RWPE1 (cell line): ENCODE measurements at places on chromosomes 3 and 15.

GRCh38 chr15:76339305-76340197 is 3.0 kb downstream of the ISL2 start:
- no peak for DNase-seq

DNA sequence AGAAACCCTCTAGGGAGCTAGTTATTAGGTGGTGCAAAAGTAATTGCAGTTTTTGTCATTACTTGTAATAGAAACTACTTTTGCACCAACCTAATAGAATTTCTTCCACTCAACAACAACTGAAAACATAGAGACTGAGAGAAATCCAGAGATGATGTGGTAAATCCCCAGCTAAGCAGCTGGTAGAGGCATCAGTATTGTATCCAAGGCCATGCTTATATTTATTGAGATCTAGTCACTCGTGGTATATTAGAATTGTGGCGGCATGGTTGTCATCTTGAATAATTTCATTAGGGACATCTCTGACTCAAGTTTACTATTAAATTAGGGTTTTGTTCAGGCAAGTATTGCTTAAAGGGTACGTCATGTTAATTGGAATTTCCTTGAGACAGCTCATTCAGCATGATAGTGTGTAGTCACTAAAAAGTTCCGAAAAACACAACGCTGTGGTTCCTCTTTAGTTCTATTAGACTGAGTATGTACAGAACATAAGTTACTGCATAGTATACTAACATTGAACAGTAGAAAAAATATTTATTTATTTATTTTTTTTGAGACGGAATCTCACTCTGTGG is 35.3 kb downstream of the PAK2 start:
- peak; percentile 34 for DNase-seq

DNA sequence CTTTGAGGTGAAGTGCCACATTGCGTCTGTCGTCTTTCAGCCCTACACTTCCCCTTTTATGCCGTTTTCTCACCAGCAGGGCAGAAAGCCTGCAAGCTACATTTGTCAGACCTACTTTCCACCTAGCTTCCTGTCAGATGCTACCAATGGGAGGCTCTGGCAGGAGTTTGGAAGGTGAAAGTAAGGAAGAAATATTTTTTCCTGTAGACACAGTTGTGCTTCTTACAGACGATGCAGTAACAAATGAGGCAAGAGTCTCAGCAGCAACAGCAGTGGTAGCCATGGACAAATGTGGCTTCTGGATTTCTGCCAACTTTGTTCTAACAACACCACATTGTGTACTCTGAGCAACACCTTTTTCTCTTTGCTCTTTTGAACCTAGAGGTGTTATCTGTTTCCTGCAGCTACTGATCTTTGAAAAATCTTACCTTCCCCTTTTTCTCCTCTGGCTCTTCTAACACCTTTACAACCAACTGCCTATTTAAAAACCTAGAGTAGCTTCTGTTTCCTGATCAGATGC is 70.6 kb upstream of the STT3B start:
- no peak for DNase-seq

DNA sequence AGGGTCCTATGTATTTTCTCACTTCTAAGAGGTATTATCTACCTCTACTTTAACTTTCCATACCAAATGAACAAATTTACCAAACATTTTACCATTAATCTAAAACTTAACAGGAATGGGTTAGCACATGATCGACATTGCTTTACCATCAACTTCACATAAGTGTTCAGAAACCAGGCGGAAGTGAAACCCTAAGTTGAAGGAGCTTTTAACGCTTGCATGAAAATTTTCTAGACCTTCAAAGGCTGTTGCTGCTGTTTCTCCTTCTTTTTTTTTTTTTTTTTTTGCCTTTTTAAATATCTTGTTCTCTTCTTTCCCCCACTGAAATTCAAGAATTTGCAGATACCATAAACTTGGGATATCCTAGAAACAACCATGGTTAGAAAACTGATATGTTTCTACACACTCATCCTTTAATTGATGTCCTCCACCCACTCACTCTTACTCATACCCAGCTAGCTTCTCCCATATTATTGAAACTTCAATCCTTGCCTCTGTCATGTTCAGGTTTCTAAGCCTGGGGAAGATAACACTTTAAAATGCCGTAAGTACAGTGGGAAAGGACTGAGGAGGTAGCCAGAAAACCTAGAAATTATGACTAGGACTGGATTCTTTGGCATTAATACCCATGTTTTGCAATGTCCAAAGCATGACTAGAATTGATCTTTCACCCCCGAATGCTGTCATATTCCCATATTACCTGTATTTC is 24.7 kb downstream of the MYO5A start:
- DNase-seq, result peak; percentile 57

DNA sequence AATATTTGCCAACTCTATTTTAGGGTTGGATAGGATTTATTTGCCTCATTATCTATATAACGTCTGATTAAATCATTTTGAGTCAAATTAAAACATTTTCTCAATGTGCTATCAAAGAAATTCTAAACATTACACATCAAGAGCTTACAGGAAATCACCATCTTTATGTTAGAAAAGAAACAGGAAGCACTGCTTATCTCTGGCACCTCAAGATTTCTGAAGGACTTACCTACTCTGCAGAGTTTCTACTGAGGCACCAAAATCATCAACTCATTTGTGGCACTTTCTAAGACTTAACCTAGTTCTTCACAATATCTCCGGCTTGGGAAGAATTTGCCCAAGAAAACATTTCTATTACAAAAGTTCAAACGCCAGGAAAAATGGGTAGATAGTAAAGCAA is 181.3 kb upstream of the EOMES start:
- DNase-seq, result no peak

DNA sequence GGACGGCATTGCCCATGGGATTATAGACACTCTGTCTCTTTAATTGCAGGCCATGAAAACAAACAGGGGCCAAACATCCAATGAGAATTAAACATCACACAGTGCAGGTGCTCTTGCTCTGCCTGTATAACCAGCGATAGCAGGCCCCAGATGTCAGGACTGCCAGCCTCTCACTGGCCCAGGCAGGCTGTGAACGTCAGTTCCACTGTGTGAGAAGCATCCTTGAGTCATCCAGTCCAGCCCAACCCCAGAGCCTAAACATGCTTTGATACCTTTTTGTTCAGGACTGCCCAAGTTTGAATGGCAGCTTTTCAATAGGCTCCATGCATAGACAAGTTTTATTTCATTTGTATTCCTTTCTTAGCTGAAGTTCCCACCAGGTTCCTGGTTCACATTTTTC is 189.8 kb downstream of the SLCO3A1 start:
- peak; percentile 20 for DNase-seq

GRCh38 chr15:45402162-45402954 is 24.0 kb upstream of the GATM start:
- DNase-seq, result peak; percentile 100

- DNase-seq, result no peak
Observed at GRCh38 chr3:175001091-175001490, 142.0 kb downstream of the NAALADL2 start.

GRCh38 chr3:123283657-123284398 is 82.1 kb downstream of the SEC22A start:
- no peak for DNase-seq

- DNase-seq, result no peak
Observed at GRCh38 chr3:46930166-46930944, 46.2 kb downstream of the CCDC12 start.

GRCh38 chr3:42019953-42020260 is 58.0 kb upstream of the ULK4 start:
- no peak for DNase-seq

DNA sequence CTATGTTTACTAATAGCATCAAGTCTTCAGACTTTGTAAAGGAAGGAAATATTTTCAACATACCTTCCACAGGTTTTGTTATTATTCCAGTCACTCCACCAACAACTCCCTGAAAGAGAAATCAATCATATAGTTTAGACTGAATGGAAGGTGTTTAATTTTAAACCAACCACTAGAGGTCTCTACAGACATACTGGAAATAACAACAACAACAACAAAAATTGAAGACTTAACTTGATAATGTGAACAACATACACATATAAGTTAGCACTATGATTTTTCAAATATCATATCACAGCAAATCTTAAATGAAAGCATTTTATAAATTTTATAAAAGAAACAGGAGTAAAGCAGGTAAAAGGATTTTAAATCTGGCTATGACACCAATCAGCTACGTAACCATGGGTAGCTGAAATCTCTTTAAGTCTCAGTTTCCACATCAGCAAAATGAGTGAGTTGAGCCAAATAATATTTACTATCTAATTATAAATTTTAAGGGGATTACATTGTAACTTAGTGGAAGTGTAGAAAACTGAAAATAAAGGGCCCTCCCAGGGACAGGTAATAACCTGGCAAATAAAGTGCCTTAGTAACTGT is 188.2 kb downstream of the VPS13C start:
- peak; percentile 28 for DNase-seq

DNA sequence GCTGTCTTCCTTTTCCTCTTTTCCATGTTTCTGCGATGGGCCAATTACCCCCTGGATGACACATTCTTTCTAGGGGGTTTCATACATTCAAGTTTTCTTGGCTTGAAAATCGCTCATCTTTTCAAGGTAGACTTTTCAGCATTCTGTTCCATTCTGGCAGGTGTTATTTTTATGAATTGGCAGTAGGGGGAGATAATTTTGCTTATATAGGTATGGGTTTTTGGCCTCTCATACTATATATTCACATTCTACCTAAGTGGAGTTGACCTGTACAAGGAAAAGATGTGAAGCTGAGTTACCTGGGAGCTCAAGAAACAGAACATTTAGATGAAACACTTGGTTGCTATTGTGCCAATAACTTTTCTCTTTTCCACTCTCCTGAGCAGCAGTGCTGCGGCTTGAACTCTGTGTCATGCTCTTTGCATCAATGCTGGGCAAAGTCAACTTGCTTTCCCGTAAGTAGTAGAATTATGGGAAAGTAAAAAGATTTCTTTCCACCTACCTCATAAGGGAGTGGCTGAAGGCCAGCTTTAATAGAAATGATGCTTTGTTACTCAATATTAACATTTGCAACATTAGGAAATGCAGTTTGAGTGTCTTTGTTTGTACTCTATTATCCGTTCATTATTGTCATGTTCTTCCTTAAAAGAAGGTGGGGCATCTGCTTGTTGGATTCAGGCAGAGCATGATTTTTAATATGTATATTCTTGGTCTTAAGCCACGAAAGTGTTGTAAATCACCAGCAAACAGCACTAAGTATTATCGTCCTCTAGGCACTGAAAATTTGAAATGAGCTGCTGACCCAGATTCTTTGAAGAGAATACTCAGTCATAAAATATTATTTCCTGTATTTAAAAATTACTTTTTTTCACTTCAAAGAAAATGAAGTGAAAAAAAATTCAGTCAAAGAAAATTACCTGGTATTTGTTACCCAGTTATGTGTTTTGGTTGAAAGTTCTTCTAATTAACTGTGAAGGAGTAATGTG is 27.7 kb upstream of the MFSD1 start:
- DNase-seq, result no peak

- DNase-seq, result no peak
Observed at GRCh38 chr3:13358051-13358450, 62.1 kb downstream of the NUP210 start.

DNA sequence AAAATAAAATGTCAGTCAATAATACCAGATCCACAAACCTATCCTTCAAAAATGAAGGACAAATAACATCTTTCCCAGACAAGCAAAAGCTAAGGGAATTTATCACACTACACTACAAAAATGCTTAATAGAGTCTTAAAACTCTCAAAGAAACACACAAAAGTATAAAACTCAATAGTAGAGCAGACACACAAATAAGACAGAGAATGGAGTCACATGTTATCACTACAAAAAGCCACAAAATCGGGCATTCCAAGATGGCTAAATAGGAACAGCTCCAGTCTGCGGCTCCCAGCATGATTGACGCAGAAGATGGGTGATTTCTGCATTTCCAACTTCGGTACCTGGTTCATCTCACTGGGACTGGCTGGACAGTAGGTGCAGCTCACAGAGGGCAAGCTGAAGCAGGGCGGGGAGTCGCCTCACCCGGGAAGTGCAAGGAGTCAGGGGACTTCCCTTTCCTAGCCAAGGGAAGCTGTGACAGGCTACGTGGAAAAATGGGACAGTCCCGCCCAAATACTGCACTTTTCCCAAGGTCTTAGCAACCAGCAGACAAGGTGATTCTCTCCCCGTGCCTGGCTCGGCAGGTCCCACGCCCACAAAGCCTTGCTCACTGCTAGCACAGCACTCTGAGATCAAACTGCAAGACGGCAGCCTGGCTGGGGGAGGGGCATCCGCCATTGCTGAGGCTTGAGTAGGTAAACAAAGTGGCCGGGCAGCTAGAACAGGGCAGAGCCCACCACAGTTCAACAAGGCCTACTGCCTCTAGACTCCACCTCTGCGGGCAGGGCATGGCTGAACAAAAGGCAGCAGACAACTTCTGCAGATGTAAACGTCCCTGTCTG is 46.3 kb downstream of the SENP7 start:
- no peak for DNase-seq

- DNase-seq, result no peak
Observed at GRCh38 chr15:35195649-35196048, 110.6 kb upstream of the NANOGP8 start.

DNA sequence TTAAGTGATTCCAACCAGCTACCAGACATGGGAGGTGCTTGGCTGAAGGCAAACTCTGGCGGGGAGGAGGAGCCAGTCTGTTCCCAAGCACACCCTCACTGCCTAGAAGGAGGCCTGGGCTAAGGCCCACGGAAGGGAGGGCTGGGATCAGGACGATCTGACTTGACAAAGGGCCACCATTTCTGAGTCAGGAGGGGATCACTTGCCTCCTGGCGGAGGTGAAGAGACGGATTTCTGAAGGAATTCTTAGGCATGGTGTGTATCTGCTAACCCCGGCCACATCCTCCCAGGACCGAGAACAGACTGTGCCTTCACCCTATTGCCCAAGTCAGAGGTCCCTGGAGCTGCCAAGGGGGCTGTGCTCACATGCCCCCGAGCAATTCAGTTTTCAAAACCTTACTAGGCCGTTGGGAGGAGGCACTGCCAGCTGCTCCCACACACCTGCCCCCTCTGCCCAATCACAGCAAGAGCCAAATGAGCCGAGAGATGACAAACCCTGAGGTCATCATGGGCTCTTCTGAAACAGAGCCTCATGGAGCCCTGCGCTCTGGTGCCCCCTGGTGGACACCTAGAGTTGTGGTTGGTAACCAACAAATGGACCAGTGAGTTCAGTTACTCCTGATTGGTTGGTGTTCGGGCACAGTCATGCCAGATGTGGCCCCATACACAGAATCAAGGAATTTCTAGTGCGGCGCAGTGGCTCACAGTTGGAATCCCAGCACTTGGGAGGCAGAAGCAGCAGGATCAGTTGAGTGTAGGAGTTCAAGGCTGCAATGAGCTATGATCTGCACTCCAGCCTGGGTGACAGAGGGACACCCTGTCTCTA is 6.5 kb upstream of the TNK2 start:
- DNase-seq, result peak; percentile 98

GRCh38 chr3:66397745-66398144 is 103.1 kb downstream of the LRIG1 start:
- no peak for DNase-seq

- DNase-seq, result no peak
Observed at GRCh38 chr3:115999613-116000012, 376.3 kb downstream of the GAP43 start.

- no peak for DNase-seq
Observed at GRCh38 chr15:80840182-80841130, 61.3 kb downstream of the CEMIP start.

GRCh38 chr3:115651599-115651998 is 28.3 kb downstream of the GAP43 start:
- DNase-seq, result no peak
